ENCODE measurements at places on chromosomes 2 and 18.

DNA sequence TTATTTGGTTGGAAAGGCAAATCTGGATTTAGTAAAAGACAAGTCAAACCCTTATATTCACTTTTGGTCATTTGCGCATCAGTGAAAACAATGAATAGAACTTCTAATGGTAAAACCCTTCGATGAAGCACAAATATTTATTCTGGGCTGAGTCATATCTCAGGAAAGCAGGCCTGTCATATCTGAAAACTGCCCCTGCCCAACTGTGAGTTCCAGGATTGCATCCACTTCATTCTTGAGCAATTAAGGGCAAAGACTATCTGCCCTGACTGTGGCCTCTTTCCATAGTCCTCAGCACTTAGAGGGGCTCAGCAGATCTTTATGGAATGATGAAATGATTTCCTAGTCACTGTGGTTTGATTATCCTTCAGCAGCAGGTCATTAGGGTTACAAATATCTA is 795.2 kb upstream of the ID2 start:
- no peak for DNase-seq

- no peak for DNase-seq
Observed at GRCh38 chr2:60540074-60540473, 13.4 kb downstream of the BCL11A start.

GRCh38 chr2:102788216-102788884 is 26.5 kb downstream of the TMEM182 start:
- no peak for DNase-seq

DNA sequence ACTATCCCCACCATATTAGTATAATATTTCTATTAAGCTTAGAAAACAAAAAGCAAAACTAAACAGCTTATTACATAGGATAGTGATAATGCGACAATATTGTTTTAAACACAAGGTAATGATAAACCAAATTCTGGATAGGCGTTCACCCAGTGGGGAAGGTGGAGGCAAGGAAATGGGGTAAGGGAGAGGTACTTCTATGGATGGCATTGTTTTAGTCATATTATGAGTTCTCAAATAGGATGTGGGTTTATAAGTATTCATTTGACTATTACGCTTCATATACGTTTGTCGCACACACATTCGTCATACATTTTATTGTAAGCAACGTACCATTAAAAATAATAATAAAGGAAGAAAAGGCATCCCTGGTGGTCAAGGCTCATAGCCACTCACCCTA is 88.8 kb upstream of the DNMT3A start:
- no peak for DNase-seq

GRCh38 chr2:238704471-238705225 is 143.2 kb upstream of the TWIST2 start:
- no peak for DNase-seq

DNA sequence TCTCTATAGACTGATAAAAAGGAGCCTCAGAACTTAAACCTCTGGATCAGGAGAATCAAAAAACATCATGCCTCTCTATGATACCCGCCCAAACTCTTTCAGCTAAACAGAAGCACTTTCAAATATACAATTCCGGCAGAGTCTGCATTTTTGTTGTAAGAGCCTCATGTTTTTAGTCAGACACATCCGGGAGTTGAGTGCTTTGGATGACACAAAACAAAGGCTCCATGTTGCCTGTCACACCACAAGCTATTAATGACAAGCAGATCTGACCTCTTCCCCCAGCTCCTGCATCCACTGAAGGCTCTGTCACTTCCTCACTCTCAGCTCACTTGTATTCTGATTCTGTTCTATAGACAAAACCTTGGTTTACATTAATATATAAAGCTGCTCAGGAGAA is 33.2 kb downstream of the SLC38A11 start:
- DNase-seq: no peak

GRCh38 chr2:32472605-32473004 is 115.8 kb downstream of the BIRC6 start:
- DNase-seq: no peak

- no peak for DNase-seq
Observed at GRCh38 chr2:74577448-74577847, 22.9 kb downstream of the DOK1 start.

DNA sequence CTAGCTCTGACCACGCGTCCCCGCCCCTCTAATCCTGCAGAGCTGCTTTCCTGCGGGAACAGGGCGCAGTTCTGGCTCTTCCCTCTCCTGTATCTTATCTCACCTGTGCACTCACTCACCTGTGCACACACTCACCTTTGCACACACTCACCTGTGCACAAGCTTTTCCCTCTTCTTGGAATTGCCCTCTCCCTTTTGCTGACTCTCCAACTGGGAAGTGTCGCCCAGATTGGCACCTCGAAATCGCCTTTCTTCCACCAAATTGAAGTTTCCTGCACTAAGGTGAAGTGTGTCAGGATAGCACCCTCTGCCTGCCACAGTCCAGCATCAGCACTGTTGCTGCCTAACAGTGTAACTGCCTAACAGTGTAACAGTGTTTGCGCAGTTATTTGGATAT is 566 bp upstream of the CMPK2 start:
- DNase-seq: no peak

GRCh38 chr2:96552315-96553175 is 16.0 kb downstream of the ARID5A start:
- no peak for DNase-seq

DNA sequence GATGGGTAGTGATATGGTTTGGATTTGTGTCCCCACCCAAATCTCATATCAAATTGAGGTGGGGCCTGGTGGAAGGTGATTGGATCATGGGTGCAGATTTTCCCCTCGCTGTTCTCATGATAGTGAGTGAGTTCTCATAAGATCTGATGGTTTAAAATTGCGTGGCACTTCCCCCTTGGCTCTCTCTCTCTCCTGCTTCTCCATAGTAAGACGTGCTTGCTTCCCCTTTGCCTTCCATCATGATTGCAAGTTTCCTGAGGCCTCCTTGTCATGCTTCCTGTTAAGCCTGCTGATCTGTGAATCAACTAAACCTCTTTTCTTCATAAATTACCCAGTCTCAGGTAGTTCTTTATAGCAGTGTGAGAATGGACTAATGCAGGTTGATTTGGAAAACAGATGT is 223.2 kb upstream of the APCDD1 start:
- DNase-seq: no peak

GRCh38 chr18:23378302-23378686 is 74.8 kb upstream of the RIOK3 start:
- no peak for DNase-seq

GRCh38 chr2:132497591-132497990 is 81.0 kb downstream of the GPR39 start:
- no peak for DNase-seq

GRCh38 chr18:31990823-31991222 is 27.8 kb upstream of the RNF125 start:
- no peak for DNase-seq

GRCh38 chr2:30310955-30311354 is 79.6 kb downstream of the LBH start:
- no peak for DNase-seq

- no peak for DNase-seq
Observed at GRCh38 chr2:44286119-44286883, 11.0 kb downstream of the SLC3A1 start.

DNA sequence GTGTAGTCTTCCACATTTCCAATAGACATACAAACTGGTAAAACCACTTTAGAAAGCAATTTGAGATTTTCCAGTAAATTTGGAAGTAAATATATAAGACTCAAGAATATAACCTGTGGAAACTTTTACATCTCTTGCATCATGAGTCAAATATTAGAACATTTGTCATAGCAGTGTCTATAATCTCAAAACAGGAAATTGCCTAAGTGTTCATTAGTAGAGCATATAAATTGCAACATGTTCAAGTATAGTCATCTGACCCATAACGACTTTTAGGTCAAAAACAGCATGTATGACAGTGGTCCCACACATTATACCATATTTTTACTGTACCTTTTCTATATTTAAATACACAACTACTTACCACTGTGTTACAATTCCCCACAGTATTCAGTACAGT is 555.9 kb upstream of the VRK2 start:
- DNase-seq: no peak

DNA sequence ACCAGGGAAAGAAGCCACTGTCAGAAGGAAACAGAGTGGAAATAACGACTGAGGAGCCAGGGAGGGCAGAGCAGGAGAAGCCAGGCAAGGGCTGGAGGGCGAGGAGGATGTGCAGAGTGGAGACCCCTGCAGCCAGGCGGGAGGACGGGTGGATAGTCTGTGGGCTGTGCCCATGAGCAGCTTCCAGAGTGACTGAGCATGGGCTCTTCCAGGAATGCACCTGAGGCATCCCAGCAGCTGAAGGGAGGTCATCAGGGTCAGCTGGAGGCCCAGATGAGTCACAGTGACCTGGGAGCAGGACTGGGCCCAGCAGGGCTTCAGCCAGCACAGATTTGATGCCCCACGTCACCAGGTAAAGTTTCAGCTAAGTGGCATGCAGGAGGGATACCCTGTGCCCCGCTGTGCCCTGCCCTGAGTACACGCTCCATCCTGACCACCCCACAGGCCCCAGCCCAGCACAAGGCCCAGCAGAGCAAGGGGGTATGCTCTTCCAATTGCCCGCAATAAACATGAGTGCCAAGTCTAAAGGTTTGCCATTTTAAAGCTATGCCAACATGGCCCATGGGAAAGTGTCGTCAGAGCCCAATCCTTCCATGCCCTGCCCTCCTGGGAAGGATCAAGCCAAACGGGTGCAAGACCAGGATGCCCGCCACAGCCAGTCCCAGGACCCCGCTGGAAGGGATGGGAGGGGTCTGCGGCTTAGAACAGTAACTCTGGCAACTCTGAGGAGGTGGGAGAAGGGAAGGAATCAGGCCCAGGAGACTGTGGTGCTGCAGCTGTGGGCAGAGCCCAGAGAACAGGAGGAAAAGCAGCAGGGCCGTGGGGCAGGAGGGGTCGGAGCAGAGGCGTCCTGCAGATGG is 85.7 kb downstream of the SEPTIN10 start:
- no peak for DNase-seq

DNA sequence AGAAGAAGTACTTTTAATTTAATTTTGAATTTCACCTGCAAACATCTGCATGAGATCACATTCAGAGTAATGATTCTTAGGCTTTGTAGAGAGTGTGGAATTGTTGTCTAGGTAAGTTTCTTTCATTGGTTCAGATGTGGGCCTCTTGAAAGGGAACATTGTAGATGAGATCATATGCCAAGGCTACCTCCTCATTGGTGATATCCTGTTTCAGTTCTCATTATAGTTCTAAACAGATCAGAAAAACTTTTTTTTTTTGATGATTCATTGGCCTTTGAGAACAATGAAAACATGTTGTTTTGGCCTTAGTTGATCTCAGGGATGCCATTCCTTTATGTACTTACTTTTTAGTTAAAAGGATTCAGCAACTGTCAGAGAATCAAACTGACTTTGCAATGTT is 44.5 kb downstream of the EML6 start:
- DNase-seq: no peak

DNA sequence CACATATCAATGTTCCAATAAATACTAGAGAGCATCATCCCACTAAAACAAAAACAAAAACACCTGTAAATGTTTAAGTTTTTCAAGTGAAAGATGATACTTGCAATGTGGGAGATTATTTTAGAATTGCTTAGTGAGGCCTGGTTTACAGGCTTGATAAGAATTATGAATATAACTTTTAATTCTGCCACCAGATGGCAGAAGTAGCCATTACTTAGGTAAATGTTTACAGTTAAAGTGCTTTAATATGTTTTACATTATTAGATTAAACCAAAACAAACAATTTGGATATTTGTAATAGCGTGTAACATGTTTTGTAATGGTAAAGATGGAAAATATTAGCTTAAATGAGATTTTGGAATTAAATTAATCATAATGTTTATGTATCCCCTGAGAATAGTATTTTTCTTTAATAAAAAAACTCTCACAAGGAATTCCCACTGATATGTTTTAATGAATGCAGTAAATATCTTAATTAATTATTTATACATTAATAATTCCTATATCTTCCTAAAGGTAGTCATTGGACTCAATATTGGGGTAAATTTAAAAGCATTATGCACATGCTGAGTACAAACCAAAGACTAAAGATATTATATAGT is 522.0 kb downstream of the SPAG16 start:
- DNase-seq: no peak

GRCh38 chr2:9258501-9258900 is 51.9 kb downstream of the ASAP2 start:
- DNase-seq: no peak

Measured in stimulated activated CD8-positive, alpha-beta memory T cell treated with anti-CD3 and anti-CD28 coated beads, Interleukin-7, amount 100 ng/mL, for 24 hours (primary cell).